ENCODE measurements at places on chromosomes 4 and X.

DNA sequence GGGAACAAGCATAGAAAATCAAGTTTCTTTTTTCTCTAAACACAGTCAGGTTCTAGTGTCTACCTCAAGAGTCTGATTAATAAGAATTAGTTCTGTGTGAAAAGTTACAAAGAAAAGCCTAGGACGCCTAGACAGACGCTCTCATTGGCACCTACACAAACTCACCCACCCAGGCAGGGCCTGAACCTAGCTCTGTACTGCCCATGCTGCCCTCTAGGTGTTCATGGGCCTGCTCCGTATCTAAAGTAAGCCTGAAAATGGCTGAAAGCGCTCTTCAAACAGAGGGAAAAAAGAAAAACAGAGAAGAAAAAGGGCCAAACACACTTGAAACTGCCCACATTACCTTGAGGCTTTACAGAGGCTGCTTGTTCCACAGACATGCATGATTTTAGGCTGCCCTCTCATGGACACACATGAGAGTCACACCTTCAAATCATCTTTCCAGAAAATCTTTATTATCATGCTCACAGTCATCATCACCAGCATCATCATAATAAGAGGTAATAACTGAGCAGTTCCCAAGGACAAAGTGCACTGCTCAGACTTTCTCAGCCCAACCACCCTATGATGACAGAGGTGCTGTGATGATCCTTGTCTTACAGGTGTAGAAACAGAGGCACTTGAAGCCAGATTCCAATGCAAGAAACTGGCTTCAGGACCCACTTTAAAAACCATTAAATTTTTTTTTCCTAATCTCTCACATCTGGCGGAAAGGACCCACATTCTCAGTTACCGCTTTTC, 49.6 kb downstream of the MAP7D2 start:
- DNase-seq, result peak; percentile 56

DNA sequence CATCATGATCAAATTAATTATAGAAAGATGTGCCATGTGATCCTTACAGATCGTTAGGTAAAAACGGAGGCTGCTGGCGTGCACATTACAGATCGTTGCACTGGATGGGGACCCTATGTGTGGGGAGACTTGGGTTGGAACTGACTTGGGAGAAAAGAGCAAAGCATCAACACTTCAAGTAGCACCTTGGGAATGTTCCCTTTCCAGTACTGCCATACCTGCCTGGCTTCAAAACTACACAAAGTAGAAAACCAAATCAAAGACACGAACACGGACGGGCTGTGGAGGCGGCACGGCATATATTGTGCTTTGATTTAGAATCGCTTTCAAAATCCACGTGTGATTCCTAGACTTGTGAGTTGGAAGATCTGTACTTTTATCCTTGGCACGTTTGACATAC, 898 bp downstream of the CMC4 start:
- DNase-seq, result no peak

GRCh38 chrX:13855689-13856450, 39.0 kb upstream of the GPM6B start:
- no peak for DNase-seq

GRCh38 chr4:25089051-25089763, 58.5 kb upstream of the LGI2 start:
- DNase-seq, result no peak

GRCh38 chr4:19455850-19456602, 795.7 kb upstream of the SLIT2 start:
- no peak for DNase-seq

DNA sequence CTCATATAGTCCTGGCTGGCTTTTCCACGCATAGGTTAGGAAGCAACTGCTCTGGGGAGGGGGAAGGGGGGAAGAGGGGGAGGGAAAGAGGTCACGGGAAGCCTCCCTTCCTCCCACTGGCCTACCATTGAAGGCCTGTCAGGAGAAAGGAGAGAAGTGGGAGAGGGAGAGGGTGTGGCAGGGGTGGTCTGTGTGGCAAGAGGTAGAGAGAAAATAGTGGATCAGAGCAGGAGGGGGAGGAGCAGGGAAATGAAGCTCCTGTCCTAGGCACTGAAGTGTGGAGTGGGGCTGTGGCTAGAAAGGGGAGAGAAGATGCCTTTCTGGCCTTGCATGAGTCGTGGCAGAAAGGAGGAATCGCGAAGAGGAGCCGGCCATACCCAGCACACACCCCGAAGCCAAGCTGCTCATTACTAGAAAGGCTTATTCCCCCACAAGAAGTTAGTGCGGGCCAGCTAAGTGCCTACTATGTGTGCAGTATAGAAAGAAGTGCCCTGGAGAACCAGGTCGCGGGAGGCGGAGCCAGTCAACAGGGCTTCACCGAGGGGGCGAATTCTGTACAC, 1.1 kb upstream of the TMEM164 start:
- no peak for DNase-seq

- peak; percentile 38 for DNase-seq
Measured at GRCh38 chrX:118345045-118345463, 852 bp upstream of the WDR44 start.

- no peak for DNase-seq
Measured at GRCh38 chr4:38109896-38110295, 149.7 kb downstream of the PTTG2 start.

GRCh38 chrX:40009462-40009851, 88.3 kb downstream of the BCOR start:
- no peak for DNase-seq

DNA sequence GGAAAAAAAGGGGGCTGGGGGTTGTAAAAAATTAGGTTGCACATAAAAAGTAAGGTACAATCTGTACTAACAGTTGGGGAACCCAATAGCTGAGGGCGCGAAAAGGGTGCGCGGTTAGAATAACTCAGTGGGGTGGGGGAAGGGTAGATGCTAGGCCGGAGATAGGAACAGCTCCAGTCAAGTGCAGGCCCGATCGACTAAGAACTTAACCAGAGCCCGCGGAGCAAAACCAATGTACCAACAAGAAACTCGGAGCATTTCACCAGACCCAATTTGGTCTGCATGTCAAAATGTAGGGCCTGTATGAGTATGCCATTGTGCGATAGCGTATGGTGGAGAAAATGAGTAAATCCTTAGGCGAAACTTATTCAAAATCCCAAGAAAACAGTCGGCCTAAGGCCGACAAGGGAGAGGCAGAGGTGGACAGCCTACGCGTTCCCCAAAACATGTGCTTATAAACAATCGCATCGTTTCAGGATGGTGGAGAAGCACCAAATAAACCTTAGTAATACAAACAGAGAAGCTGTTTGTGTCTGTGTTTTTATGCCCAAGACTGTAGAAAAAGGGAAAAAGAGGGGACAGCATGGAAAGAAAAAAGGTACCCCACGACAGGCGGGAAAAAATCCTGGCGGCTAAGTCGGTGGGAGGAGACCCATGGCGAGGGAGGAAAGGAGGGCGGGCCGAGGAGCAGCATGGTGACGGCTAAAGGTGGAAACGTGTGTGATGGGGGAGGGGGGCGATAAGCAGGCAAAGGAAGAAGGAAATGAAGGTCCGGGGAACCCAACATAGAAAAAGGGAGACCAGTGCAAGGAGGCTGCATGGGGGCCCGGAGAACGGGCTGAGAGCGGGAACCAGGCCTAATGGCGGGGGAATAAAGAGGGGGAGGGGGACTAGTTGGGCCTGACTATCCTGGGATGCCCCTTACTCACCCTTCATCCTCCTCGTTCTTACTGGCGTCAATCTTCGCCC, 990 bp downstream of the HNRNPD start:
- peak; percentile 55 for DNase-seq

- peak; percentile 63 for DNase-seq
Measured at GRCh38 chrX:23901060-23901459, 6.7 kb downstream of the APOO start.

- DNase-seq, result no peak
Measured at GRCh38 chr4:52713456-52713937, 37.7 kb downstream of the ERVMER34-1 start.

GRCh38 chrX:110442635-110443034, 84.0 kb downstream of the RTL9 start:
- peak; percentile 11 for DNase-seq

DNA sequence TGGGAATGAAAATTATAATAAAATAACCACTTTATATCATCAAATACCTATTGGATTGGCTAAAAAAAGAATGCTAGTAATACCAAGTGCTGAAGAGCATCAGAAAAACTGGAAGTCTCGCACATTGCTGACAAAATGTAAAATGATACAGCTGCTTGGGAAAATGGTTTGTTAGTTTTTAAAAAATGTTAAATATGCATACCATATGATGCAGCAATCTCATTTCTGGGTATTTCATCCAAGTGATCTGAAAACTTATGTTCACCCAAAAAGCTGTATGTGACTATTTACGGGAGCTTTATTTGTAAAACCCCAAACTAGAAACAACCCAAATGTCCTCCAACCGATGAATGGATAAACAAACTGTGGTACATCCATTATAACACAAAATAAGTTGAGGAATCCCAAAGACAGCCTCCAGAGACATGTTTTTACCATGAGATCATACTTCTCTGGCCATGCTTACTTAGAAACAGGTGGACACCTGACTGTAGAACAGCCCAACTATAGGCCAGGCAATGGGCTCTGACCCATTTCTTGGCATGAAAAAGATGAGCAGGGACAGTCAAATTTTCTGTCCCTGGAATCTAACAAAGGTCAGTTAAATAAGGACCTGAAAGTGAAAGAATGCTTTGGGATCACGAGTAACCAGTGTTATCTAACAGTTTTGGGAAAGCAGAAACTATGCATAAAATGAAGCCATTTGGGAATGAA, 47.5 kb upstream of the FAM120C start:
- DNase-seq, result peak; percentile 31

- DNase-seq, result no peak
Measured at GRCh38 chrX:106973433-106974149, 26.4 kb downstream of the MORC4 start.

- no peak for DNase-seq
Measured at GRCh38 chrX:3017492-3017891, 11.1 kb downstream of the ARSH start.

DNA sequence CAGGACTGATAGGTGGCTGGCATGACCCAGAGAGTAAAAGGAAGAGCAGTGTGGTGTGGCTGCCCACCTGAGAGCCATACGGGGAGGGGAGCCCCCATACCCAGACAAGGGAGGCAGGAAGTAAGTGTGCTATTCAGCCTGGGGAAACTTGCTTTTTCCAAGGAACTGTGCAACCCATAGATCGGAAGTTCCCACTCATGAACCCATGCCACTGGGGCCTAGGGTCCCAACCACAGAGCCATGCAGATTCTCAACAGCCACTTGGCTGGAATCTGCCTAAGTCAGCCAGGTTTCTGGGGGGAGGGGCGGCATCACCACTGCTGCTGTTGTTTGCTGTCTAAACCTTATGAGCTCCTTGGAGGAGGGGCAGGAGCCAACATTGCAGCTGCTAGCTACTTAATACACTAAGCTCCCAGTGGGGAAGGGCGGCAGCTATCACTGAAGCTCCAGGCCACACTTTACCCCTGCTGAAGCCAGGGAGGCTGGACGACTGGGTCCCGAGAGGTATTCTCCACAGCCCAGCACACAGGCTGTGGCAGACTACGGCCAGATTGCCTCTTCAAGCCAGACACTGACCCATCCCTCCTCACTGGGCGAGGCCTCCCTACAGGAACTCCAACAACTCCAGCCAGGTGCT, 410.4 kb downstream of the INPP4B start:
- DNase-seq, result no peak

DNA sequence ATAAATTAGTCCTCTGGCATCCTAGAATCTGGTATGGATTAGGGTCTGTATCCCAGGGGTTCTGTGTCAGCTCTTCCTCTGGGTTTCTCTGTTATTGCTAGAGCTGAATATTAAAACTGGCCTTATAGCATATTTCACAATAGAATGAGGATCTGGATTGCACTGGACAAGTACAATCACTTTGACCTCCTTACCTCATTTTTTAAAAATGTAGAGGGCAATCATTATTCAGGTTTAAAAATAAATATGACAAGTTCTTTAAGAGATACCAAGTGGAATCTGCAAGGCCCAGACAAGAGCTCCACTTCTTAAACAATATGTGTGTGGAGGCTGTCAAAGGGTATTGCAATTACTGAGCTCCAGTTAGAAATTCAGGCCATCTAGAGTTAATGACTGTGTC, 1.4 kb downstream of the PALLD start:
- no peak for DNase-seq

- DNase-seq, result peak; percentile 64
Measured at GRCh38 chr4:168509786-168510185, 12.9 kb downstream of the PALLD start.

- peak; percentile 62 for DNase-seq
Measured at GRCh38 chrX:47579537-47579936, 2.7 kb upstream of the TIMP1 start.

GRCh38 chr4:24470666-24471485, 113.5 kb downstream of the DHX15 start:
- DNase-seq, result peak; percentile 22

GRCh38 chrX:72126048-72126415, 5.7 kb downstream of the RTL5 start:
- no peak for DNase-seq

DNA sequence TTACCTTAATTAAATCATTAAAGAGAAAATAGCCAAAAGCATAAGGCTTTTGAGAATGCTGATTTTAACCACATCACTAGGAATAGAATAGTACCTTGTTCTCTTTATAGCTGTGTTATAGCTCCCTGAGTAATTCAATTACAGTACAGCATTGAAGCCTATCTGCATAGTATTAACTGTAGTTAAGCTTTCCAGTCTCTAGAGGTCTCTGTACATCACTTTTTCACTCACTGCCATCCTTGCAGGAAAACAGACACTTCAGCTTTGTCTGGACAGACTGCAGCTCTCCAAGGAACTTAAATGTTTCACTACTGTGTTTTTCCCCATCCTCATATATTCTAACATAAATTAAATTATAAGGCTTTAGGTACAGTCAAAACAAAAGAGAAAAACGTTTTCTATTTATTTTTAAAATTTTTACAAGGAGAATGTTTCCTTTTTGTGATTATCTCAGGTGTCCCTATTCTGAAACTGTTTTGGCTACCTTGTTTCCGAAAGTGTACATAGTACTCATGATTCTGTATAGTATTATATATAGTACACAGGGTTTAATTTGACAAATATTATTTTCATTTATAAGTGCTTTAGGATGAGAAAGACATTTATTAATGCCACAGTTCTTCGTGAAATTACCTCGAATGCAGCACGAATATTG, 407.9 kb downstream of the PCDH18 start:
- peak; percentile 82 for DNase-seq

DNA sequence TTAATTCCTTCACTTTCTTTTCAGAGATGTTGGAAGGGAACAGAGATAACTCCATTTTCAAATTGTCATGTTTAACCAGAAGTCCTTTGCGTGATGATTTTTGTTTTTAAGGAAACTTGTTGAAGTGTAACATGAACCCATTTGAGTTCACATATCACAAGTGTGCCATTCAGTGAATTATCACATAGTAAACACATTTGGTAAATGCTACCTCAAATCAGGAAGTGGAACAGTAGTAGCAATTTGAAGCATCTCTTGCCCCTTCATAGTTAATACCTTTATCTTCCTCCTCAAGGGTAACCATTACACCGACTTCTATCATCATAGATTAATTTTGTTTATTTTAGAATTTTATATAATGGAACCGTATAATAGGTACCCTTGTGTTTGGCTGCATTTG, 35.8 kb downstream of the KDM6A start:
- no peak for DNase-seq

- no peak for DNase-seq
Measured at GRCh38 chr4:76952656-76953582, 3.4 kb downstream of the SEPTIN11 start.
